ENCODE measurements at places on chromosomes 5 and 9.

DNA sequence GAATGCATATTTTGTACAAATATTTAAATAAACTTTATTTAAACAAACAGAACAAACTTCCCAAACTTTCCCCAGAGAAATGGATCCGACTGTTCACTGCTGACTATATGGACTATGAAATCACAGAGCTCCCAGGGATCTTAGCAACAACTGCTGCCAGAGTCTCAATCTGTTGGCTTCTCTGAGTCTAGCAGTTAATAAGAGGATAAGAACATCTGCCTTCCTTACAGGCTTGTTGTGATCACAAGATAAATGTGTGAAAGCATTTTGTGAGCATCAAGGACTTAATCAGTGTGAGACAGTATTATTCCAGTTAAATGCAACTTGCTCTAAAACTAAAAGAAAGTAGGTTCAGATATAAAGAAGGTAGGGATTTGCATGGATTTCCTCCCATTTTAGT, 31.4 kb upstream of the MYOT start:
- DNase-seq, result no peak

DNA sequence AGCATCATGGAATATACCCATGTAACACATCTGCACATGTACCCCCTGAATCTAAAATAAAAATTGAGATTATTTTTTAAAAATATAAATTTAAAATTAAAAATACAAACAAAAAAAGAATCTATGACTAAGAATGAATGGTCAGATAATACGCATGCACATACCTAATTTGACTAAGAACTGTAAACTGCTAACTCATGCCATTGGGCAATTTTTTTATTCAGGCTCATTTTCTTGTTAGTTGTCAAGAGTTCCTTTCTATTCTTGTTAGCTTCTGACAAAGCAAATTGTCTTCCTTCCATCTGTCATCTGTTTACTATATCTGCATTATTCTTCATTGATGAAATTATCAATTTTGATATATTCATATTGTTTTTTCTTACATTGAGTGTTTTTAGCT, 69.5 kb upstream of the HAND1 start:
- no peak for DNase-seq

DNA sequence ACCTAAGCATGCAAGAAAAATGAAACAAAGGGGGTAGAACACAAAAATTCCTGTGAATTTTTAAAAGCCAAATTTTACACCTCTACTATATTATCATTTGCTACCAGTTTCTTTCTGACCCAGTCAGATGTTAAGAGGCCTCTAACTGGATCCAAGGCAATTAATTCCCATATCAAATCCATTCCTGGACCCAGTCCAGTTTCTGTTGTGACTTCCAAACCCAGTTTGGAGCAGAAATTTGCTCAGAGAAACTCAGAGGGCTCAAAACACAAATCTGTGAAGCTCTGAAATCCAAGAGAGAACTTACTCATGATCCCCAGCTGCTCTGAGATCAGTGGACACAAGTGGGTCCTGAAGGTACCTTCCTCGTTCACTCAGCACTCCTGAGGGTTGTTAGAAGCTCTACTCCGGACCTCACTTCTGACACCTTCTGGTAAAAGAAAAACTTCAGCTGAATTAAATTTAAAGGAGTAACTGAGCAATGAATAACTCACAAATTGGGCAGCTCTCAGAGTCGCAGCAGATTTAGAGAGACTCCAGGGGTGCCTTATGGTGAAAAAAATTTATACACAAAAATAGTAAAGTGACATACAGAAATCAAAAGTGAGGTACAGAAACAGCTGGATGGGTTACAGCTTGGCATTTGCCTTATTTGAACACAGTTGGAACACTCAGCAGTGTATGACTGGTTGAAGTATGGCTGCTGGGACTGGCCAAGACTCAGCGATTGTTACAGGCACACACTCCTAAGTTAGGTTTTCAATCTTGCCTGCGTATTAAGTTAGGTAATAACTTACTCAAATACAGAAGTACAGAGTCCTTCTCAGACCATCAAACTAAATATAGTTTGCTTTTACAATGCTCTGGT, 32.4 kb downstream of the INSL4 start:
- DNase-seq, result peak; percentile 29

GRCh38 chr5:173314166-173314952, 13.9 kb downstream of the STC2 start:
- DNase-seq, result no peak

DNA sequence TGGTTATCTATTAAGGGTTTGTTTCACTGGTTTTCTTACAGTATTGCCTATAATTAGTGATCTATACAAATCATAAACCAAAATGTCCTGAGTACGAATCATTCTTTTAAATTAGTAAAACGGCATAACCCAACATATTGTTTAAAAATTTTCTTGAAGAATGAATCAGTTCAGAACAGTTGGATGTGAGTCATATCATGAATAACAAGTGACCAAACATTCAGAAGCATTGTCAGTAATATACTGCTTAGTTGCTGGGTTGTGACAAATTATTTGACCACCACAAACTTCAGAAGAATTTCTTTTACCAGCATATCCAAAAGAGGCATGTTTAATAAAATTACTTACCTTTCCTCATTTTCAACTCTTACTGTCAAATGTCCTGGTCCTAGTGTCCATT, 111.2 kb downstream of the UNC13B start:
- no peak for DNase-seq

GRCh38 chr9:131856105-131856504, 116.2 kb upstream of the RAPGEF1 start:
- DNase-seq, result no peak

DNA sequence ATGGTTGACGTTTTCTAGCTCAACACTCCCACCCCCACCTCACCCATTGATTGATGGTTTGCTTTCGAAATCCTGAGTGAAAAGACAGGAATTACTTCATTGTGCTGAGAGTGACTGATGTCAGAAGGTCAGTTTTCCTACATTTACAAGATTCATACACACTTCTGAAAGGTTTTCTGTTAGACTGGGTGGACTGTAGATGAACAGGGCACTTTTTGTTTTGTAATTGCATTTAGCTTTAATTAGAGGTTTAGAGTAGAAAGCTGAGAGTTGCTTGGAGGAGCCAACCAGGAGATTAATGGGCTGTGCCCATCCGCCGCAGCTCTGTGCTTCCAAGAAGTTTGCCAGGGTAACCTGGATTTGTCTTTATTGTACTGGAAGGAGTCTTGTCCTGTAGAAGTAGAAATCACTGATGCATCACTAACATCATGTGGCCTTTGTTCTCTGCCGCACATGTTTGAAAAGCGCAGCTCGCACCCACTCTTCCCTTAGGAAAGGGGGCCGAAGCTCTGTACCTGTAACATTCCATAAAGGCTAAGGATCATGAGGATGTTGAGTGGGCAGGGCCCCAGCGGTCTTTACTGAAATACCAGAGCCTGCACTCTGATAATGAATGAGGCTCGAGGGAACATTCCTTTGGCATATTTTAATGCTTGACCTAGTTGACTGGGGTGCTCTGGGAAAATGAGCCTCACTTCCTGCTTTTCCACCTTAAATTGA, 267.6 kb upstream of the DMRT1 start:
- DNase-seq, result no peak

GRCh38 chr9:15268782-15269181, 38.2 kb downstream of the TTC39B start:
- DNase-seq, result no peak

GRCh38 chr9:127971357-127972235, 9.2 kb downstream of the EEIG1 start:
- no peak for DNase-seq

DNA sequence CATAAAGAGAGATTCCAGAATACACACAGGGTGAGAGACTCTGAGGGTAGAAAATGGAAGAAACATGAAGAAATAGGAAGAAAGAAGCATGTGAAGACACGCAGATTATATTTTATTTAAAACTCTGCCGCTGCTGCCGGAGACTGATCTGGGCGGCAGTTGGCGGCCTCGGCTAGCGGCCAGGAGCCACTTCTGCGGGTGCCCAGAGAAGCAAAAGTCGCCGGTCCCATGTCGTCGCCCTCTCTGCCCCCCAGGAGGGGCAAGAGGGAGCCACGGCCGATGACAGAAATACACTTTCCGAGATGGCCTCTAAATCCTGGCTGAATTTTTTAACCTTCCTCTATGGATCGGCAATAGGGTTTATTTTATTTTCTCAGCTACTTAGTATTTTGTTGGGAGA, 40.9 kb downstream of the ANKRD55 start:
- no peak for DNase-seq

DNA sequence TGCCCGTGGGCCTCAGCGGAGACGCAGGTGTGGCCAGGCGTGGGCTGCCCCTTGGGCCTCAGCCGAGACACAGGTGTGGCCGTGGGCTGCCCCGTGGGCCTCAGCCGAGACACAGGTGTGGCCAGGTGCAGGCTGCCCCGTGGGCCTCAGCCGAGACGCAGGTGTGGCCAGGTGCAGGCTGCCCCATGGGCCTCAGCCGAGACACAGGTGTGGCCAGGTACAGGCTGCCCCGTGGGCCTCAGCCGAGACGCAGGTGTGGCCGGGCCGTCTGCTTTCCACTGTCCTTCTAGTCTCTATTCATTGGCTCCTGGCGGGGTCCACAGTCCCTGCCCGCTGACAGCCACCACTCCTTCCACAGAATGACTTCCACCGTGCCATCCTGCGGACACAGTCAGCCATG, 56.1 kb downstream of the KCNT1 start:
- no peak for DNase-seq

GRCh38 chr9:4862506-4863250, 69.9 kb downstream of the RCL1 start:
- DNase-seq, result no peak
